ENCODE measurements at places on chromosomes 2 and 18.
A peak's percentile ranks its signal among the peaks of the same experiment; 100 is the strongest.

DNA sequence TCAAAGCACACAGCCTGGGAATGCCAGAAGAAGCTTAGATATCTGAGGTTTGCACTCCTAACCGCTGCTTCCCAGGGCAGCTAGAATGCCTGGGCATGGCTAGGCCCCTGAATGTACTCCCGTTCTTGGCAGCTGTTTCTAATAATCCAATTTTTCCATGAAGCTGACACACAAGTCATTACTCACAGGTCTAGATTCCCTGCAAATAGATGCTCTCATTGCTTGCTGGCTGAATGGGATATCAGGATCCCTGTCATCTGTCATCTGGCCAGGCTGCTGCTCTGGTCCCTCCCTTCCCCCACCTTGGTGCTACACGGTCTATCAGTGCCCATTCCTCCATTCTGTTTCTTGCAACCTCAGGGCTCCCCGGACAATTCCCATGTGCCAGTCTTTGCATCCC lies 40.7 kb upstream of the TEX51 start:
- DNase-seq, result no peak

DNA sequence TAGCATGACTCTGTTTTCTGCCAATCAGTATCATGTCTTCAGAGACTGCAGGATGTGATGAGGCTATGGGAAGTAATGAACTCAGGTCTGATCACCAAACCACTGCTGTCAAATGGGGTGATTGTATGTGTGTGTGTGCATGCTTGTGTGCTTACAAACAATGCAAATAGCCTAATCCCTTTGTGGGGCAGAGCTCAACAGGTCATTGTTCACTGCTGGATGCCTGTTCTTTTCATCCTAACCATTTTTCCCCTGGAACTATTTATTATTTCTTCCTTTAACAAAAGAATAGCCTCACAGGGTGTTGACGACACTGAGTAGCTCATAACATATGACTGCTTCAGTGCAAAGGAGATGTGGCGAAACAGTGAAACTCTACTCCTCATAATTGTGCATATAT lies 55.9 kb downstream of the NXPH2 start:
- DNase-seq, result no peak

GRCh38 chr2:238243496-238244076 lies 3.7 kb upstream of the HES6 start:
- no peak for DNase-seq

- peak; percentile 50 for DNase-seq
Observed at GRCh38 chr18:46226461-46226860, 122.3 kb downstream of the HAUS1 start.

DNA sequence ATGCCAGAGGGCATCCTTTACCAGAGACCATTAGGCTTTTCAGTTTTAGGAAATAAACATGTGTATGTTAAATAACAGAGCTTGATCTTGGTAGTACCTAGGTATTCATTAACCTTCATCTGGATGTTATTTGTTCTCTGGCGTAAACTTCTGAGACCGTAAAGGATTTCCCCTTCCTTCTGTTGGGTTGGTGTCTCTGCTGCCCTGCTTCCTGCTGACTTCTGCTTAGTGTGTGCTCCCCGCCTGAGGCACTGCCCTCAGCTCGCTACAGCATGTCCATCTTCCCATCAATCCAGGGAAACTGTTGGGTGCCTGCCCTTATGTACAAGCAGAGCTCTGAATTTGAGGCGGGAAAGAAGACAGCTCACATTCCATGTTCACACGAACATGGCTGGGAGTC lies 177.9 kb downstream of the TPGS2 start:
- DNase-seq, result no peak

GRCh38 chr2:126655500-126656430 lies at the start of gene GYPC:
GYPC (plus strand) TSS chr2:126656158; CDS start chr2:126656264, 106 bp downstream.
- DNase-seq, result peak; percentile 93
